ENCODE measurements at places on chromosomes 2 and 18.

- DNase-seq, result no peak
Observed at GRCh38 chr18:76715012-76715610, 107.2 kb upstream of the ZNF236 start.

DNA sequence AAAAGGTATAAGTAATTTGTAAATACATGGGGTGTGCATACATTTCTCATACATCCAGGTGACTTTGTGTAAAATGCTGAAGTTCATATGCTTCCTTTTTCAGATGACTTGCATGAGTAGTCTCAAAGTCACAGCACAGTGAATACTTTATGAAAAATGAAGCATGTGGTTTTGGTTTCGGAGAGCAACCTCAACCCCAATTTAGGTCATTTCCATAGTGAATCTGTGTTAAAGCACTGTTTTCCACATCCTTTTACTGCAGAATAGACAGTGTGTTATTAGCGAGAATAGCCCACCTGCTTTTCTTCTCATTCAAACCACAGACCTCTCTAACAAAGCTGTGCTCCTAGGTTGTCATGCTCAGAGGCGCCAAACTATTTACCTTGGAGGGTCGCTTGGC, 204.4 kb upstream of the RASGRP3 start:
- no peak for DNase-seq

- DNase-seq, result no peak
Observed at GRCh38 chr2:63596401-63596883, 7.7 kb downstream of the MDH1 start.

DNA sequence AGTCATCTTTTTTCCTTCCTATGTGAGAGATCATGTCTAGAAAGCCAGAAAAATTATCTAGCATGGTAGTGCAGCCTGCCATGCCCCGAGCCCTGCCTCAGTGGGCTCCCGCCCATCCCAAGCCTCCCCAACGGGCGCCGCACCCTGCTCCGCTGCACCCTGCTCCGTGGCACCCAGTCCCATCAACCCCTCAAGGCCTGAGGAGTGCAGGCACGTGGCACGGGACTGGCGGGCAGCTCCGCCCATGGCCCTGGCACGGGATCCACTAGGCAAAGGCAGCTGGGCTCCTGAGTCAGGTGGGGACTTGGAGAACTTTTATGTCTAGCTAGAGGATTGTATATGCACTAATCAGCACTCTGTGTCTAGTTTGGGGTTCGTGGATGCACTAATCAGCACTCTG, 83.4 kb upstream of the COL3A1 start:
- no peak for DNase-seq

DNA sequence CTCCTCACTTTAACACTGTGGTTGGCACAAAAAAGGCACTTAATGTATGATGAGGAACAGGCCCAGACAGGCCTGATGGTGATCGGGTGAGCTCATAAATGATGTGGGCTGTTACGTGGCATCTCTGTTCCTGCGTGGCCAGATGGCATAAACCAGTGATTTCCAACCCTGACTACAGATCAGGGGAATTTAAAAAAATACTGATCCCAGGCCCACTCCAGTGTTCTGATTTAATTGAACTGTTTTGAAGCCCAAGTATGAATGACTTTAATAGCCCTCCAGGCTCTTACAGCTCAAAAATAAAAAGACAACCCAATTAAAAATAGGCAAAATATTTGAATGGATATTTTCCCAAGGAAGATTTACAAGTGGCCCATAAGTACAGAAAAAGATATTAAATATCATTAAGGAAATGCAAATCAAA, 48.2 kb downstream of the LIPG start:
- DNase-seq, result no peak

DNA sequence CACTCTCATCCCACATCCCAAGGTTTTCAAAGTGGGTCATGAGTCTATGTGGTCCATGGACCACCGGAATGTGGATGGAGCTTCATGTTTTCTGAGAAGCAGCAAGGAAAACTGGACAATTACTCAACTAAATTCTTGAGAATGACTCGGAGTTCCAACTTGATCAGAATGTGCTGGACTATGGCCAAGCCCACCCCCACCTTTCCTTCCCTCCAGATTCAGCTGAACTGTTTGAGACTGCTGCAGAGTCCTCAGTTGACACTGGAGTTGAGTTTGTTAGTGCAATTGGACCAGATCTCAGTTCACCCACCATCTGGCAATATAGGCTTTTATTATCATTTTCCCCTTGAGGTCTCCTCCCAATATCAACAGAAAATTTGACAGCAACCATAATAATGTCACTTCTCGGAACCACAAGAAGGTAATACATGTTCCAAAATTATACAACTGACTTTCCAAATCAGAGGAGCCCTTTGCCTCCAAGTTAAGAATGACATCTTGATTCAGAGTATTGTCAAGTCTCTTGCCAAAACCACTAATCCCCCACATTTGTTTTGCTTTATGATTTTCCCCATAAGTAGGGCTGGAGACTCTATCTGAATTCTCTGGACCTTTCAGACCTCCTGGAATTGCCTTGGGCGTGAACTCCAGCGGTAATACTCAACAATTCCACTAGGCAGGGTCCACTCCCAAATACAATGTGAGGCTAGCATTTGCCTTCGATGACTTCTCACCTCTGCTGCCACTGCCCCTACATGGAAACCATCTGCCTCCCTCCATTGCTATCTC, 8.8 kb downstream of the COL4A4 start:
- no peak for DNase-seq

DNA sequence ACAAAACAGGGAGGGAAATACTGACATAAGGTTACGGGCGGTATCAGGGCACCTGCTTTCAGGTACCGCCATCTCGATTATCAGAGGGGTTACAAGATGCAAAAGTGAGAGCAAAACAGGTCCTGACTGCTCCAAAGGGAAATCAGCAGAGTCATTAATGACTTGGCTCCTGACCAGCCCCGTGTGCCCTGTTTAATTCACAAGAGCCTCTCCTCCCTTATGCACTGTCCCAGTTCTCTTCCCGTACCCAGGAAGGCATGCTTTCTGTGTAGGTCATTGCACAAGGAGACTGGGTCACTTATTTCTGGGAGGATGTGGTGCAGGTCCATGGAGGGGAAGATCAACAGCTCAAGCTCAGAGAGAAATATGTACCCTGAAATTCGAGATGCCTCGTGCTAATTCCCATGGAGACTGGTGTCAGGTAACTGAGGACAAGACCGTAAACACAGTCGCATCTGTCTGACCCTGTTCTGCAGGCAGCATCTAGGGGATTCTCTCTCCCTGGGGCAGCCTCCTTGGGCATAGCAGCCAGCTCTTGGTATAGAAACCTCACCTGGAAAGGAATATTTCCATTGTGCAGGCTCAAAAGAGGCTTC, 79.9 kb downstream of the HNRNPLL start:
- DNase-seq, result no peak

- no peak for DNase-seq
Observed at GRCh38 chr2:90221300-90221651, 1529.8 kb downstream of the RPIA start.

DNA sequence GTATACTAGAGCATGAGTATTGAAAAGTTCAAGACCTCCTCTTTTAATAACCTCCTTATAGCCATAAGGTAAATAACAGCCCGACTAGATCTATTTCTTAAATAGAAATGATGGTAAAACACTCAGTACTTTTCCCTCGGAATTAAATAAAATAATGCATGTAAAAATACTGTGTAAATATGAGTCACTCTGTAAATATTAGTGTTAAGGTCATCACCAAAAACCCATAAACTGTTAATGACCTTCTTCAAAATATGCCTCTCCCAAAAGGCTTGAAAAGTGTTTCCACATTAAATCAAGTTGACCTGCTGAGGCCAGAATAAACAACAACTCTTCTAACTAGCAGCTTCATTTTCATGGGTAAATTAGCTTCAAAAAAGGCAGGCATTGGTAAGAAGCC, 25.3 kb upstream of the BZW1 start:
- no peak for DNase-seq

GRCh38 chr2:67561457-67561965, 164.4 kb downstream of the ETAA1 start:
- no peak for DNase-seq

DNA sequence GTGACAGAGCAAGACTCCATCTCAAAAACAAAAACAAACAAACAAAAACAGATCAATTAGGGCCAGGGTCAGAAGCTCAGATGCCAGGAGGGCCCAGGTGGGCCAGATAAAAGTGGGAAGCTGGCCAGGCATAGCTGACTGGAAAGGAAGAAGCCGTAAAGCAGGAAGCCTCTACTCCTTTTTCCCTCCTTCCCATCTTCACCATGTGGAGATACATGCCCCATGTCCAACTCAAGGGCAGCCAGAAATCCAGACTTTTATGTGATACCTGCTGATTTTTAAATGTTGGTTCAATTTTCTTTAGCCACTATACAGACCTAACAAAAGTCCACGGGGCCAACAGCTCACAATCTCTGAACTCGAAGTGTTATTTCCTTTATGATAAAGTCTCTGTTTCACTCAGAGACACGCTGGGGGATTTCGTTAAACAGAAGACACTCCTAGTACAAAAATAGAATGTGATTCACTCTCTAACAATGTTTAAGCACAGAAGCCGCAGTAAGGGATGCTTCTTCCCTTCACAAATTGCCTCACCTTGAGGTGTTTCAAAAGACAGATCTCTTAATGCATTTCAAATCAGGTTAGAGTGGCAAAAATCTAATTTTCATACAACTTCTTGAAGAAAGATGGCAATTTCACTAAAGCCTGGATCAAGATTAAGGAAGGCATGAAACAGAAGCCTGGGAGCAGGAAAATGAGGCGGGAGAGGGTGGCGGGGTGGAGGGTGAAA, 14.0 kb downstream of the TMEM247 start:
- DNase-seq, result no peak

GRCh38 chr18:40380686-40381439, 1574.2 kb upstream of the PIK3C3 start:
- no peak for DNase-seq

DNA sequence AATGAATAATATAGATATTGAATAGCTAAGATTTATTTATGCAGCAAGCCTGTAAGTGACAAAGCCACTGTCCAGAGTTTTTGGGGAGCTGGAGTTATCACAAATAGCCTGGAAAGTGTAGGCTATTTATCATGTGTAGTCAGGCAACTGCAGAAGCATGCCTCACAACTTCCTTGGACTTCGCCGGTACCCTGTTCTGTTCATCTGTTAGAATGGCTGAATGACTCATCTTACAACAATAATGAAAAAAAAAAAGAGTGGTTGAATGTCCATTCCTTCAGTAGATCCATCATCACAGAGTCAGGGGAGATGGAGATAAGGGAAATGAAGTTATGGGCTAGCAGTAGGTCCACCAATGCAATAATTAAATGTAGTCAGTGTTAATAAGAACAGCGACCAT, 24.0 kb upstream of the ATP5MC3 start:
- no peak for DNase-seq

- DNase-seq, result no peak
Observed at GRCh38 chr2:85802354-85803103, 48.7 kb downstream of the ATOH8 start.

- DNase-seq, result no peak
Observed at GRCh38 chr18:43772907-43773306, 495.6 kb upstream of the SYT4 start.

DNA sequence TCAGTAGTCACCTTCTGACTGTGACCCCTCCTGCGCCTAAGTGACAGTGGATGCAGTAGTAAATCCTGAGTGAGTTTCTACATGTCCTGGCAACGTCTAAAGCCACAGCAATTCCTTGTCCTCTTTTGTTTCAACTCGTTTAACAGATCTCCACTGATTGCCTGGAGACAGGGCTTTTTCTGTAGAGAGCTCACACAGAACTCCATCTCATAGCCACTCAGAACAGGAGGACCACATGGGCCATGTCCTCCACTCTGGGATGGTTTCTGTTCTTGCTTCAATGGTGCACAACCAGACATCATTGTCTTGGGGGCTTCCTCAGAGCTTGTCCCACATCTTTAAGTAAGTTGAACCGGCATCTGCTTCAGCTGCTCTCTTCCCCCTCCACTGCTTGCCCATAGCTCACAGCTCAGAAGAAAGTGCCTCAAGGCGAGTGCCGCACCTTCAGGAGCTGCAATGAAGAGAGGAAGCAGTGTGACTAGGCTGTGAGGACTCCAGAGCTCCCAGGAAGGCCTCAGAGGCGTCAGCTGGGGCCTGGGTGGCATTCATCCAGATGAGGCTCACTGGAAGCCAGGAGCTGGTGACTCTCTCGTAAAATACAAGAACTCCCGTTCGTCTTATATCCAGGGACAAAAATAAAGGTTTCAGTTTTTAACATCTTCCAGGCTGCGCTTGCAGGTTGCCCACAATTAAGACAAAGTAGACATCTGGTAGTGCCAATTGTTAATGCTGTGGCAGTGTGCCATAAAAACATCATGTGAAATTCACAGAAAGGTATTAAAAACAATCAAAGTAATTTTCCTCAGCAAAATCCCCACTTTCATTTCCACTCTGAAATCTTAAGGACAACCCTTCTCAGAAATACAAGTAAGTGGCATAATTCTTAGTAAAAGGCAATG, 37.3 kb downstream of the ST3GAL5 start:
- DNase-seq, result no peak

- no peak for DNase-seq
Observed at GRCh38 chr18:10216791-10217190, 237.6 kb upstream of the APCDD1 start.

GRCh38 chr18:11948852-11949523, 32.3 kb upstream of the IMPA2 start:
- no peak for DNase-seq

DNA sequence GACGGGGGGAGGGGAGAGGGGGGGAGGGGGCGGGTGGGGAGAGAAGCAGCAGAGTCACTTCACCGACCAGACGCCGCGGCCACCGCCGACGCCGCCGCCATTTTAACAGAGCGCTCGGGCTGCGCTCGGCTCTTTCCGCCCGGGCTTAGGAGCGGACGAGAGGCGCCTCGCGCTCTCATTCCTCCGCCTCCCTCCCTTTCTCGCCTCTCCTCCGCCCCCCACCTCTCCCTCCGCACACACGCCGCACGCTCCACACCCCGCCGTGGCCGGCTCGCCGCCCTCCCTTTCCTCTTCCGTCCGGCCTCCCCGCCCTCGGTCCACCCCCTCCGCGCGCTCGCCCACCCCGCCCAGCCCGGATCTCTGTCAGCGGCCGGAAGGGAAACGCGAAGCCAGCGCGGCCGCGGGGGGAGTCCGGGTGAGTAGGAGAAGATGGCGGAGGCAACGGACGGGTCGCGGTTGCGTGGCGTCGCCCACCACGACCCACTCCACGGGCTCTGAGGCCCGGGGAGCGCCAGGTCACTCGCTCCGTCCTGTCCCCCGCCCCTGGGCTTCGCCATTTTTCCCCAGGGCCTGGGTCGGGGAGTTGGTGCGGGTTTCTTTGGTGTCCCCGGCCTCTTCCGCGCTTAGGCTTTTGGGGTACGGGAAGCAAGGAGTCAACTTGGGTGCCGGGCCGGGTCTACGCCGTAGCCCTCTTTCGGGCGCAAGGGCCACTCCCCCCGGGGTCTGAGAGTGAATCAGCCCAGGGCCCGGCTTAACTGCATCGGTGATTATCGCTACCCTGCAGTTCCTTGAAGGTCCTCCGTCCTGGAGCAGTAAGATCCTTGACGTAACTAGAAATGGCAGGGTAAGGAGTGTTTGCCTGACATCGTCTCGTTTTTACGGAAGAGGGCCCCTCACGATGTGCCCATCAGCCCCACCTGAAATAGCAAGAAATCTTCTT, at the start of gene USP34:
Gene USP34 (minus strand): TSS at position 123 of the 940 bp plus-strand sequence. CDS start 395 bp downstream, outside the sequence.
- DNase-seq, result peak; percentile 86

- DNase-seq, result no peak
Observed at GRCh38 chr2:179765666-179766065, 95.7 kb downstream of the ZNF385B start.
